Lower lobe of right lung (tissue), 2 donors: ENCODE measurements at places on chromosomes 5 and 9. TPM values are rescaled to one million over a fixed set of nuclear protein-coding genes. Genes with fewer than 3 reads are reported as not detected.

FRRS1L gene
- 0.06 TPM for total RNA-seq

NR6A1 gene
- 4.5 TPM for total RNA-seq

ZNF454 gene
- 2.6 TPM for total RNA-seq

ZNG1A gene
- 28.4 TPM for total RNA-seq

ADCY2 gene
- 0.59 TPM for total RNA-seq

SOWAHA gene
- 0.18 TPM for total RNA-seq

CBY3 gene
- total RNA-seq = not detected

- H3K4me3 ChIP-seq = no peak overlapping the region
- H3K4me1 ChIP-seq = no peaks in the 10 kb centered on the region
- H3K27me3 ChIP-seq = no peaks in the 10 kb centered on the region
- H3K27ac ChIP-seq = no peak overlapping the region
These were observed 105.2 kb downstream of the ST8SIA4 start for GRCh38 chr5:100797861-100798260.

GRCh38 chr5:175862131-175863012 lies 9.0 kb upstream of the CPLX2 start:
- no peaks in the 10 kb centered on the region for H3K36me3 ChIP-seq
- no peak overlapping the region for H3K4me3 ChIP-seq
- no peak overlapping the region for H3K27ac ChIP-seq
- no peaks in the 10 kb centered on the region for H3K27me3 ChIP-seq
- no peak for DNase-seq

- peak overlapping the region; percentile 18 for H3K27ac ChIP-seq
- peaks cover 1% of the 10 kb centered on the region for H3K36me3 ChIP-seq
- no peak overlapping the region for H3K4me3 ChIP-seq
- peaks cover 74% of the 10 kb centered on the region for H3K4me1 ChIP-seq
- DNase-seq = no peak
These were observed 16.5 kb downstream of the NEK6 start for GRCh38 chr9:124274226-124274625.

DNA sequence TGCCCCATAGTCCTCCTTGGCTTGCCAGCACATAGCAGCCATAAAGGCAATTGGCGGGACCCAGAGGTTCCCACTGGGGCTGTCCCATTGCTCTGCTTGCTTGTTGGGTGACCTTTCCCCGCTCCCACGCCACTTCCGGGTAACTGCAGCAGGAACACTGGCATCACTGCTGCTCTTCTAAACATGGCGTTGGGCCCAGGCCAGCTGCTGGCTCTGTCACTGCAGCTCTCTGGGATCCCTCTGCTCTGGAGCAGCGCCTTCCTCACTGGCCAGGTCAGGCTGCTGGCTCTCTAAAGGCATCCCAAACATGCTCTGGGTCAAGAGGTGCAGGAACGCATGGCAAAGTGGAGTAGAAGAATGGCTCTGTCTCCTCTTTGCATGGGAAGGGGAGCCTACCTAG lies 92.9 kb downstream of the DRD1 start:
- H3K27me3 ChIP-seq = no peaks in the 10 kb centered on the region
- no peaks in the 10 kb centered on the region for H3K4me1 ChIP-seq
- no peaks in the 10 kb centered on the region for H3K36me3 ChIP-seq
- no peak for DNase-seq
- H3K4me3 ChIP-seq = no peak overlapping the region

GRCh38 chr5:68932830-68933434 lies 160.9 kb upstream of the SLC30A5 start:
- no peaks in the 10 kb centered on the region for H3K4me1 ChIP-seq
- no peak overlapping the region for H3K27ac ChIP-seq
- no peak for DNase-seq
- H3K4me3 ChIP-seq = no peak overlapping the region
- H3K27me3 ChIP-seq = no peaks in the 10 kb centered on the region

- H3K27me3 ChIP-seq = no peaks in the 10 kb centered on the region
- H3K4me3 ChIP-seq = no peak overlapping the region
These were observed 2.7 kb upstream of the DCP2 start for GRCh38 chr5:112973904-112974303.
